HL-60 (cell line): ENCODE measurements at places on chromosomes 5 and 9.

GRCh38 chr9:112842555-112842954 lies 48.1 kb downstream of the SLC46A2 start:
- no peak for DNase-seq

- no peak for DNase-seq
Measured at GRCh38 chr5:158938200-158938599, 161.5 kb downstream of the EBF1 start.

DNA sequence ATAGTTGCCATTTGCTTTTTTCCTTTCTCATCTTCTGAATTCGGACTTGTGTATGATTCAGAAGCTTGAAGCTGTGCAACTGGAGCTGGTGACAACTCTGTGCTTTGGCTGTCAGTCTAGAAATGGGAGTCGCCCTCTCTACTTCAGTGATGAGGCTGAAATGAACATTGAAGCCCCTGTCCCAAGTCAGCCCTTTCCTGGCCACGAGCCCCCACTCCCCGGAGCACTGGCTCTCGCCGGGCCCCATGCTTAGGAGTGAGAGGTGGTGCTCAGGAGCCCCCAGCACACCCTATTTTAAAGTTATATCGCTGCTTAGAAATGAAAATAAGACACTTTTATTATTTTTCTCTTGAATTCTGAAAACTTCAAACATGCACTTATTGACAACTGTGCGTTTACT lies 66.0 kb downstream of the PSMB7 start:
- no peak for DNase-seq

DNA sequence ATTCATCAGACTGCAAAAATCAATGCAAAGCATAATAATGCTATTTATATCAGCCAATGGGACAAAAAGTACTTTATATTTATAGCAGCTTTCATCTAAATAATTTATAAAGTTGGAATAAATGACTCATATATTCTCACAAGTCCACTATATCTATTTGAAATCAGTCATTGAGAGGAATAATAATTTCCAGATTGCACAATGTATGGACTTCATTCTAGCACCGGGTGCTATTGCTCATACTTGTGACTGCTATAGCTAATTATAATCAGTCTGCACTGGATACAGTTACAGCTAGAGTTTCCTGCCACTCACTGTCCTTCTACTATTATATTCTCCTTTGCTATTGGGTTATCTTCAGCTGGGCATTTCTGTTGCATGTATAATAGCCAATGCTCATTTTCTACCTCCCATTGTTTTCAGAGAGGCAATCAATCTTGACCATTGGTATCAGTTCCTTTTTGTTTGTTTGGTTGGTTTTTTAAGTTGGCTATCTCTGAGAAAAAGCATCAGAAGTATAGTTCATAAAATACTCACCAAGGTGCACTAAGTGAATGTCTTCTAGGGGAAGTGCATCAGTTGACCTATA lies 1.9 kb downstream of the CDH18 start:
- DNase-seq, result no peak

GRCh38 chr5:72283358-72283757 lies 36.7 kb downstream of the MRPS27 start:
- no peak for DNase-seq

DNA sequence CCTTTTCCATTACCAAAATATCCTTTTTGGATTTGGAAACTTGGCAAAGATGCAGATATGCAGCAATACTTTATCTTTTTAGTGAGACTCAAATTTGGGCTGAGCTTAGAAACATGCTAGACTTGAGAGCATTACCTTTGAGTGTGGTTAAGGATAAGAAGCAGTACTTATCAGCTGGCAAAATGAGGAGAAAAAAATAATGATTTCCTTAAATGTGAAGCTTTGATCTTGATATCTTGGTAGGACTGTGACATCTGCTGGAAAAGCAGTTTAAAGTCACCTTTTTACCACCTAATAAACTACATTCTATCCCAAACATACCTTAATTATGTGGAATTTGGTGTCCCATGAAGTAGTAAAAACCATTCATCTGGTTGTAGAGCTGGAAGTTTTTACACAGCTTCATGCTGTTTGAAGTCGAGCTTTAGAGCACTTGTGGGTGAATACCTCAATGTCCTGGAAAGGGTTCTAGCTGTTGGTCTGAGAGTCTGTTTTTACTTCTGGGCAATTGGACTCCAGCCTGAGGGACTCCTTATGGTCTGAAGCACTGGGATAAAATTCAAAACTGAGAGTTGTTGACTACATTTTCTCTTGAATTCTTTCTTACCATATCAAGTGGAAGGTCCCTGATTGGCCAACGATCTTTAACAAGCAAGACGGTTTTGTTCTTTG lies 53.4 kb downstream of the LRRC70 start:
- no peak for DNase-seq

DNA sequence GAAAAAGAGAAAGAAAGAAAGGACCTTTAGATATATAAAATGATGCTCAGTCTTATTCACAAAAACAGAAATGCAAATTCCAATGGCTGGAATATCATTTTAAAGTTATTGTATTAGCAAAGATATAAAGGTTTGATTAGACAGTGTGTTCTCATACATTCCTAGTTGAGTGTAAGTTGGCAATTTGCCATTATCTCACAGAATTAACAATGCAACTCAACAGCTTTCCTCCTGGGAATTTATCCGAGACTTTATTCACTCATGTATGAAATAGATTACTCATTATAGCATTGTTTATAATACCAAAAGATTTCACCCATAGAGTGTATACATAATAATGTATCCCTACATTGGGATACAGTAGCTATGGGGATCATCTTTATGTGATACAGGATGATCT lies 27.1 kb upstream of the MLLT3 start:
- no peak for DNase-seq

GRCh38 chr5:88719434-88719833 lies 163.6 kb downstream of the MEF2C start:
- no peak for DNase-seq

DNA sequence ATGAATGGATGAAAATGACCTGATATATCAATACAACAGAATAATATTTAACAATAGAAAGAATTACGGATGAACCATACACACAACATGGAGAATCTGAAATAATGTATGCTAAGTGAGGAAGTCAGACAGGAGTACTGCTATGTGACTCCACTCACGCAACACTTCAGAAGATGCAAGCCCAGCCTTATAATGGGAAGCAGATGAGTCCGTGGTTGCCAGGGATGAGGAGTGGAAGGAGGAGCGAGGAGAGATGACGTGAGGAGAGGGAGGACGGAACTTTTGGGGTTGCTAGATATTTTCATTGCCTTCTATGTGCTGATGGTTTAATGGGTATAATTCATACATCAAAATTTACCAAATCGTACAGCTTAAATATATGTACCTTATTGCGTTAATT lies 55.4 kb upstream of the ERCC6L2 start:
- no peak for DNase-seq

- DNase-seq, result no peak
Measured at GRCh38 chr9:124799274-124800006, 22.5 kb downstream of the OLFML2A start.

DNA sequence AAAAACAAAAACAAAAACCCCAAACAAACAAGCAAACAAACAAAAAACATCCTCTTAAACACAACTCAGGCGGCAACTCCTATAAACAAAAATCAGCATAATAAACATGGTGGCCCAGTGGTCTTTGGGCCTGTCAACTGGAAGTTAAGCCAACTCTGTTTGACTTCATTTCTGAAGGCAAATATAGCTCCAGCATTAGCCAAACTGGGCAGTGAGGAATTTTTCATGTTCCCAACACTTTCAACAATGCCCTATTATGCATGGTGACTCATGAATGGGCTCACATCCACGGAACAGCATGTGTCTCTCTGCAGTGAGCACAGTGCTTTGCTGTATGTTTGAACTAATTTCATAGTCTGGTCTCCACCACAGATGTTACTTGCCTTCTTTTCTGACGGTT lies 143.9 kb upstream of the STC2 start:
- DNase-seq, result no peak

DNA sequence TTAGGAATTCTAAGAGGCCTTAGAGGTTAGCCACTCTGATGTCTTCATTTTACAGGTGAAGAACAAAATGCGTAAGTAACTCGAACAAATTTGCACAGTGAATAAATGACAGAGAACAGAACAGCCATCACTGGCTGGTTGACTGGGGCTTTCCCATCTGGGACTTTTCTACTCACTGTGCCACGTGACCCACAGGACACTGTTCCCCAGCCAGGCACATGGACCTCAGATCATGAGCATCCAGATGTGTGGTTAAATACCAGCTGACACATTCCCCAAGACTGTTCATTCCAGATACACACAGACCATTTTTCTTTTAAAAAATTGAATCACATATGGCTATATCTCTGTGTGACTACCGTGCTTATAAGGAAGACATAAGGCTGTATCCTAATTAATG lies 25.8 kb upstream of the MED10 start:
- no peak for DNase-seq

DNA sequence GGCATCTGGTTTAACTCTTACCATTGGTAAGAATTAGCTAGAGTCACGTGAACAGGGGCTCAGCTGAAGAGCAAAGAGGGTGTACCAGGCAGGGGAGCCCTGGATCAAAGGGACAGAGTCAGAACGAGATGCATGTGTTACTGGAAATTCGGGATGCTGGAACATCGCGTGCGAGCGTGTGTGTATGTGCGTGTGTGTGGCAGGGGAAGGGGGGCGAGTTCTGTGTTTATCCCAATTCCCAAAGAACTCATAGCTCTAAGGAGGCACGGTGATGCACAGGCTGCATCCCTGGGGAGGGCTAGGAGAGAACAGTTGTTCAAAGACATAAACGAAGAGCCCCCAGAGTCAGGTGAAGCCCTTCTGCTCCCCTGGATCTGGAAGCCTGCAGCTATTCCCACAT lies 353.3 kb downstream of the GADD45G start:
- no peak for DNase-seq

- DNase-seq, result peak; percentile 12
Measured at GRCh38 chr5:35003018-35003957, 44.5 kb downstream of the AGXT2 start.

DNA sequence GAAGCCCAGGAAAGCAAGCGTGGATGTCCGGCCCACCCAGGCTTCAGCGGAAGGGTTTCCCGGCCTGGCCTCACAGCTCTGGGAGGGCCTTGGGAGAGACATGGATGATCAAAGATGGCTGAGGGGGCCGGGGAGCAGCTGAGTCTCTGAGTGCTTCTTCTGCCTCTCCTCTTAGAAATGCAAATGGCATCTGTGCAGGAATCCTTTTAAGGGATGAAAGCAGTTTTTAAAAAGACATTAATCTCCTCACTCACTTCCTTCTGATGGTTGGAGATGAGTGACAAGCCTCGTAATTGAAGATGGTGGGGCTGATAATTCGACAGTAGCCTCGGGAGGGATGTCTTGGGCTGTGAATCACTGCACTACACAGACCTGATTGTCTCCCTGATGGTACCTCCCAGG lies 24.3 kb upstream of the PITX1 start:
- DNase-seq, result no peak

DNA sequence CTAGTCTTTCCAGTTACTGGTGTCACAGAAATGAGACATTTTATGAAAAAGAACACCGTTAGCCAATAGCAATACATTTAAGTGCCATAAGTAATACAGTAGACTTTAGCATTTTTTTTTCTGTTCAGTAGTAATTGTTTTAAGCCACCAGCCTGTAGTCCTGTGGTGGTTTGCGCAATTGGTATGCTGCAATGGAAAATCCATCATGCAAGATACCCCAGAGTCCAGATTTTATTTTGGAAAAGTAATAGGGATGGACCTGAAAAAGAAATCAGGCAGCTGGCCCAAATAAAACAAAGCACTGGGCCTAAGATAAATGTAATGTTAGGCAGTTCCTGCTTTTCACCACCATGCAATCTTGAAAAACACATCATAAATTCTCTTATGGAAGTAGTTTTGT lies 94.6 kb upstream of the RASGRF2 start:
- no peak for DNase-seq

DNA sequence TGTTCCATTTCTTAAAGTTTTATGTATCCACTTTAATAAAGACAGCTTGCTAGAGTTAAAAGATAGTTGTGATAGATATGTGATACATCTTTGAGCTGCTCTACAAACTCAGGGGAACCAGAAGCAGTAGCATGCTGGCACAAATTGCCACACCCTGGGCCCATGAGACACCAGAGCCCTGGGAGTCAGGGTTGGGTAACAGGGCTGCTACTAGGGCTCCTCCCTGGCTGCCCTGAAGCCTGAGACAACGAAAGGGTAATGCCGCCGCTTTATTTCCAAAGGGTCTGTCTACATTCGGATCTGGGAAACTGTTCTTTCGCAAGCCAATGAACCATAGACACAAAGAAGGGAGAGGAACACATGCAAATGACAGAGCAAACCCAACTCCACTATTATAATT lies 29.2 kb downstream of the PTPN3 start:
- no peak for DNase-seq

DNA sequence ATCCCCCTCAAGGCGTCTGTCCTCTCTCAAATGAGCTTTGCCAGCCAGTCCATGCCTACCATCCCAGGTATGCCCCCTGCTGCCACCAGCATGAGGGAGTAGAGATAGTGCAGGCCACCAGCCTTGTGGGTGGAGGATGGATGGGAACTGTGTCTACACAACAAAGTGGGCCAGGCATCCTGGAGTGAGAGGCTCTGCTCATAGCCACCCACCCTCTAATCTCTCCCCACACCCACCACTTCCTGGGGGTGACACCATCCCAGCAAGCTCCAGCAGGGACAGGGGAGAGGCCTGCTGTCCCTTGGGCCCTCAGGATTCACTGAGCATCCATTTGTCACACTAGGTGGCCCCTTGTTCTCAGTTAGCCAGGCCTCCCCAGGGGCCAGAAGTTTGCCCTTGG lies 25.5 kb upstream of the FOXI1 start:
- no peak for DNase-seq

- DNase-seq, result peak; percentile 43
Measured at GRCh38 chr5:154284433-154284832, 93.9 kb downstream of the GALNT10 start.

GRCh38 chr9:92711844-92712243 lies 41.9 kb upstream of the IPPK start:
- no peak for DNase-seq

DNA sequence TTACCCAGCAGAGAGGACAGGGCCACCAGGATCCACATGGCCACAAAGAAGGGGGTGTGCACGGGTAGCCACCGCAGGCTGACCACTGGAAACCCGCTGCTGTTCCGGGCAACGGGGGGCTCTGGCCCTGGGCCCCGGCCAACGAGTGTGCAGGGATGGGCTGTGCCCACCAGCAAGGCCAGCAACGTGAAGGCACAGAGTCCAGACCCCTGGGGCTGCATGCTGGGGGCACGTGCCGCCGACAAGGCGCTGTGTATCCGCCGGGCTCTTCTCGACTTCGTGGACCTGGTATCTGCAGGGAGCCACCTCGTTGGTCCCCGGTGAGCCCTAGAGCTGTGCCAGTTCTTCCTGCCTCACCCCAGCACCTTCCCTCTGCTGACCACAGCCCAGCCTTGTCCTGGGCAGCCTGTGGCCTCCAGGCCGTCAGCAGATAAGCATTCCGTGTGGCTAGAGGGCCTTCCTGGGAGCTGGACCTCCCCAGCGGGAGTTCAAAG lies 42.2 kb upstream of the CEP72 start:
- no peak for DNase-seq

GRCh38 chr5:27466959-27467358 lies 428.6 kb upstream of the CDH9 start:
- DNase-seq, result no peak

DNA sequence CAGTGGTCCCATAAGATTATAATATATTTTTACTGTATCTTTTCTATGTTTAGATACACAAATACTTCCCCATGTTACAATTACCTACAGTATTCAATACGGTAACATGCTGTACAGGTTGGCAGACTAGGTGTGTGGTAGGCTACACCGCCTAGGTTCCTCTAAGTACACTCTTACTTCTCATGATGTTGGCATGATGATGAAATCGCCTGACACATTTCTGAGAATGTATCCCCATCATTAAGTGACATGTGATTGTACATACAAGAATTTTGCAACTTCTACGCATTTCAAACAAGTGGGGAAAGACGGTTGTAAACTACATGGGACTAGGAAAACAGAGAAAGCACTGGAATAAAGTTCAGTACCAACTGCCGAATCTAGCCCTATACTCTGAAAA lies 53.3 kb downstream of the SETX start:
- peak; percentile 22 for DNase-seq
